ENCODE measurements at places on chromosomes 5 and 9. TPM values are rescaled to one million over a fixed set of nuclear protein-coding genes. Genes with fewer than 3 reads are reported as not detected.

DNA sequence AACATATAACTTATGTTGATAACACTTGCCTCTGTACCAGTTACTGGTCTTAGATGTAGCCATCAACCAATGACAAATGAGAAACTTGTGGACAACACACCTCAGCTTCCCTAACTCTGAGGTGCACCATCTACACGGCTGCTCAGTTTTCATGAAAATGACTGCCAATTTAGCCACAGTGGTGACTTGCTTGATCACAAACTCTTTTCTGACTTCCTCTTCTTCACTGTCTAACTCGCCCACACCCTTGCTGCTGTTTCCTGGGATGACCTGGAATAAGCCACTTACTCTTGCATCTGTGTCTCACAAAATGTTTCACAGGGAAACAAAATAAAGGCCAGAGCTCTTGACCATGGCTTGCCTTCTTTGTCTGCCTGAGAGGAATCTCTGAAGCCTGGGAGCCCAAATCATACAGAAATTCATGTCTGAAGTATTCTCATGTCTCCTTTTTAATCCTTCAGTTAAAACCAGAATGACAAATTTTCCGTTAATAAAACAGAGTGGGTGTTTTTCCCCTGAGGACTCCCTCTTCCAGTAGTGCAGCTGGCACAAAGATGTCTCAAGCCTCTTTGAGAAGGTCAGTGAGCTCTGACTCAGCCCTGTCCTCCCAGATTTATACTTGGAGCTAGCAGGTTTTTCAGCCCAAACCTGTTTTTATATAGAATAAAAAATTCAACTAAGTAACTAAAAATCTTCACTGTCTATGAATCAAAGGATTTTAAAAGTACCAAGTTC, 126.5 kb upstream of the PAM start:
- H3K36me3 ChIP-seq, result no peaks in the 10 kb centered on the region
- H3K27me3 ChIP-seq, result no peaks in the 10 kb centered on the region
- H3K27ac ChIP-seq, result no peak overlapping the region
- DNase-seq, result no peak
- H3K4me1 ChIP-seq, result no peaks in the 10 kb centered on the region

DNA sequence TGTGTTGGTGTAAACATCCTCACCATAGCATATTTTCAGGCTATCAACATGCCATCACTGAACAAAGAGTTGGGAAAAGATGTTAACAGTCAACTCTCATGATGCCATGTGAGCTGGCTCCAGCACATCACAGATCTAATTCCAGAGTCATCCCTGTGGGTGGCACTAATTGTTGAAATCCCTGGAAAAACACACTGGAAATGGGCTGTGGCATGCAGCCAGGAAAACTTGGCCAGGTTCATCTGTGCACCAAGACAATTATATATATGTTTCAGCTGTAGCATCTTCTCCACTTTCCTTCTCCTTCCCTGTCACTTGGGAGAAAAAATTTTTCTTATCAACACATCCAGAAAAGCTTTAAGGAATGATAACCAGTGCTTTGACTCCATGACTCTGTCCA, 313.7 kb downstream of the TRIM32 start:
- H3K4me1 ChIP-seq, result no peaks in the 10 kb centered on the region
- no peak for DNase-seq
- H3K27me3 ChIP-seq, result no peaks in the 10 kb centered on the region
- no peaks in the 10 kb centered on the region for H3K36me3 ChIP-seq

DNA sequence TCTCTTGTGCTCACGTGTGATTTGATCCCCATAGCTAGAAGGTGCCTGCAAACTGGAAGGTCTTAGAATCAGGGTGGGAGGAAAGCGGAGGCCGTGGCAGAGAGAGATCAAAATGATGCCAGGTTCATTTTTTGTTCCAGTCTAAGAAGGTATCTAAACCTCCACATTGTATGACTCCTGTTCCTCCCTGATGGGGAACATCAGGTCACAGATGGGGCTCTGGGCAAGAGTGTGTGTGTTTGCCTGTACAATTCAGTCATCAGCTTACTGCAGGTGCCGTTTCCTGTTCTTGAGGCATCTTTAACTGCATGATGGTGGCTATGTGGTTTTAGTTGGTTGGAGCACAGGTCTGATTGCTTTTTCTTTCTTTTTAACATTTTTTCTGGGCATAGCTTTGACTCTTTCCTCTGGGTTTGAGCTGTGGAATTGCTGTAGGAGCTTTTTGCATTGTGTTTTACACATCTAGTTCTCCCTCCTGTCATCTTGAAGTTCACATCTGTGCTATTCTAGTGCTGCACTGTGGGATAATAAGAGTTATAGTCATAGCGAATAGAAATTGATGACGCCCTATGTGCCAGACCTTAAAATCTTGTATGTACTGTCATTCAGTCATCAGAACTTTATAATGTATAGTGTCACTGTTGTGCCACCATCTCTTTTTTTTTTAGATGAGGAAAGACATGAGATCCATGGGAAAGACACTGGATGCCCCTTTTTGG, 30.8 kb downstream of the ARHGAP26 start:
- H3K36me3 ChIP-seq, result no peaks in the 10 kb centered on the region
- no peaks in the 10 kb centered on the region for H3K27me3 ChIP-seq
- H3K4me1 ChIP-seq, result peaks cover 82% of the 10 kb centered on the region

Gene TICAM2
- 9.2 TPM for total RNA-seq

Gene CRHBP
- total RNA-seq, result 117 TPM

Gene STC2
- 4.7 TPM for total RNA-seq

Gene LHX2
- total RNA-seq, result 0.28 TPM

DNA sequence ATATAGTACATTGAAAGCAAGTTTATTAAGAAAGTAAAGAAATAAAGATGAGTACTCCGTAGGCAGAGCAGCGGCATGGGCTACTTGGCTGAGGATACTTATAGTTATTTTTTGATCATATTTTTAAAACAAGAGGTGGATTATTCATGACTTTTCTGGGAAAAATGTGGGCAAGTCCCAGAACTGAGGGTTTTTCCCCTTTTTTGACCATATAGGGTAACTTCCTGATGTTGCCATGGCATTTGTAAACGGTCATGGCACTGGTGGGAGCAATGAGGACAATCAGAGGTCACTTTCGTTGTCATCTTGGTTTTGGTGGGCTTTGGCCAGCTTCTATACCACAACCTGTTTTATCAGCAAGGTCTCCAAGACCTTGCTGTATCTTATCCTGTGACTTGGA, 5.2 kb upstream of the BASP1 start:
- no peak for DNase-seq
- no peak overlapping the region for H3K4me3 ChIP-seq
- peaks cover 6% of the 10 kb centered on the region for H3K4me1 ChIP-seq
- peaks cover 7% of the 10 kb centered on the region for H3K27me3 ChIP-seq

Gene DPYSL3
- 50.7 TPM for total RNA-seq

DNA sequence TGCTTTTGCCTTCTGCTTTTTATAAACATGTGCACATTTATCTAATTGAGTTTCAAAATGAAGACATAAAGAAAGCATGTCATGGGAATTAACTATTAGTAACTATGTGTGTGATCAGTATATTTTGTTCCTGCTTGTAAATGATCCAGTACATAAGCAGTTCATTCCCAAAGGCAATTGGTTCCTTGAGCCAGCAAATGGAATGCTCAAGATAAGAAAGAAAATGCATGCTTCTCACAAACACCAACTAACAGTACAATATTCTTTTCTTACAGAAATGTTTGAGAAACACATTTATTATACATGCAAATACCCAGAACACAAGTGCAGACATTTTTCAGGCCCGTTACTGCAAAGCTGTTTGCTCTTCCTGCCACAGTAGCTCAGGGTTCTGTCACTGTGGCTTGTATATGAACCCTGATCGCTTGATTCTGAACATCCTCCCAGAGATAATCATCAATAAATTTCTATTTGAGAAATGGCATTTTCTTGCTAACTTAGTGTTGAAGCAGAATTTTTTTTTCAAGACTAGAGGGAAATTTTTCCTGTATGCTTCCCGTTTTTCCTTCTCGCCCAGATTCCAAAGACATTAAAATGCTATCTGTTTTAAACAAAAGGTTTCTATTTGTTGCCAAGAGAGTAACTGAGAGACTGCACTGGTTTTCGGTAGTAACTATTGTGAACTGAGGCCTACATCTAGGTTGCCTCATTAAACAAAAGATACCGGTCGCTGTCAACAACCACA, 1.9 kb downstream of the GNAQ start:
- H3K4me3 ChIP-seq, result peak overlapping the region; percentile 61
- no peaks in the 10 kb centered on the region for H3K4me1 ChIP-seq
- no peaks in the 10 kb centered on the region for H3K36me3 ChIP-seq
- no peaks in the 10 kb centered on the region for H3K27me3 ChIP-seq
- no peak for DNase-seq
- H3K27ac ChIP-seq, result peak overlapping the region; percentile 94

DNA sequence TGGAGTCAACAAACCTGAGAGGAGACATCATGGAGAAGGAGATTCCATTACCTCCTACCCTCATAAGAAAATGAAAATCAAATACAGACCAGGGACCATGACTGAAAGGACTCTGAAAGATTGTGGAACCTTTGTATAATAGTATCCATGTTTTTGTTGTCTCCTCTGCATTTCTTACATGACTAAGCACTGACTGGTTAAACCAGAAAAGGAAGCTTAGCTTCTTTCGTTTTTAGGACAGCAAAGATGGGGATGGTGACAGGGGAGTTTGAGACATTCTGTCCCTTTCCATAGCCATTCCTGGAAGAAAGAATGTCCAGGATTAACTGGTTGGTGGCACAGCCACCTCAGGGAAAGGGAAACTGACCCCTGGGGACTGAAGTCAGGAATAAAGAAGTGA, 22.2 kb downstream of the ITGA1 start:
- H3K27me3 ChIP-seq, result no peaks in the 10 kb centered on the region
- no peaks in the 10 kb centered on the region for H3K36me3 ChIP-seq
- peaks cover 9% of the 10 kb centered on the region for H3K4me1 ChIP-seq
- peak overlapping the region; percentile 11 for H3K27ac ChIP-seq

DNA sequence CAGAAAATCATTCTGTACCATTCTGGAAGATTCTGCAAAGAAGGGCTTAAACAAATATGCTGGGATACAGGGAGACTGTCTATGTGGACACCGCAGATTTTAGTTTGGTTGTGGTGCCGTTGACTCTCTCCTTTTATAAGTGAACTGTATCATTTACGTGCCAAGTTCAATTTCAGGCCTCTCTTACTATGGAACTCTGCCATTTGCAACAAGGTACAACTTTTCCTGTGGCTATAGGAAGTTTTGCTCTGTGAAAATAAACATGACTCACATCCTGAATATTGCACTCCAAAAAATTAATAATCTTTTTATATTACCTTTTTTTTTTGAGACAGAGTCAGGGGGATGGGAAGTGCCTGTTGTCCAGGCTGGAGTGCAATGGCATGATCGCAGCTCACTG, 29.7 kb upstream of the CSNK1G3 start:
- no peak for DNase-seq
- H3K27me3 ChIP-seq, result no peaks in the 10 kb centered on the region
- no peak overlapping the region for H3K4me3 ChIP-seq

Measured in spleen (tissue), 13 donors.